CD4-positive, alpha-beta memory T cell (primary cell): ENCODE measurements at places on chromosomes 7 and 10. TPM values are rescaled to one million over a fixed set of nuclear protein-coding genes. Genes with fewer than 3 reads are reported as not detected.

GRCh38 chr7:157007470-157008066 is 2.9 kb downstream of the MNX1 start:
- DNase-seq, result no peak

DNA sequence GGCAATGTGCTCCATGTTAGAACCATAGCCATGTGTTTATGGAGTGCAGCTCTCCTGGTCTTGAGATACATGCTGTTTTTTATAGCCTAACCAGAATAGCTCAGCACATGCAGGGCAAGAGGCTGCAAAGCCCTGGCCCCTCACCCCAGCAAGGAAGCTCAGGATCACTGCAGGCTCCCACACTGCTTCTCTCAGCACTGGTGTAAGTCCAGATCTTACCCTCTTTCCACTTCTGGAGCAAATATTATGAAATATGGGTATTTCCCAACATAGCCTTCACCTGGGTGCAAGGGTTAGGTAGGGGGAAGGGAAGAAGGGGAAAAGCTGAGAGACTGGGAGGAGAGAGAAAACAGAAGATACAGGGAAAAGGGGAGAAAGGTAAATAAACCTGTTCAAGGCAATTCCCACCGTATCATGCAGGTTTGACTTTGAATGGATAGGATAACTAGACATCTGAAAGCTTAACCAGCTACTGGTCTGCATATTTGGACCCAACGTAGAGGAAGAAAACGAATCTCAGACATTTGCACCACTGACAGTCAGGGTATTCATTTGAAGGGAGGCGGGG is 19.7 kb downstream of the SKIDA1 start:
- no peak for DNase-seq

DNA sequence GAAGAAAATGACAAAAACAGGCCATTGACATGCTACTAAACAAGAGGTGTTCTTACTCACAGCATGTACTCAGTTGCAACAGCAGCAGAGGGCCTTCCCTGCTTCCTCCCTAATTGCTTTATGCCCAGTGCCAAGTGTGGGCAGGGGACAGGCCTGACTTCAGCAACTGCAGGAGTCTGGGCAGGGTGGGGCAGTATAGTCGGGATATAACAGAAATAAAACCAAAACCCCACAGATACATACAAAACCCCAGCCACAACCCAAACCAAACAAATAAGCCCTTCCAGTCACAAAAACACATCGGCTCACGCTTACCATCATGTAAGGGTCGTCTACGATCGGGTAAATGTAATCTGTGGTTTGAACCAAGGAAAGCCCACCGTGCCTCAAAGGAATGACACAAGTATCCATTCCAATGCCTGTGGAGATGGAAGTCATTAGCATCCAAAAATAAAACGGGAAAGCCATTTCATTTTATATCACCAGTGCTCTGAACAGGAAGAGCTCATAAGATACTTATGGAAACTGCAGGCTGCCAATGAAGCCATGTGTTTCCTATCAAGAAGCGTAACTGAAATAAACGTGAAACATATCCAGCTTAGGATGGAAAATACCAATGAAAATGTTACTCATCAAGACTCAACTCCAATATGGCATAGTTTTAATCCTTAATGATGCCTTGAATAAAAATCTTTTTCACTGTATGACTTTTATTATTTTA is 9.5 kb downstream of the SEPHS1 start:
- DNase-seq, result no peak

GRCh38 chr7:5564894-5565293 is 141.3 kb upstream of the TNRC18 start:
- DNase-seq, result no peak

GRCh38 chr7:19351341-19352304 is 206.4 kb upstream of the FERD3L start:
- no peak for DNase-seq

GRCh38 chr7:27173956-27174873 is at the start of gene HOXA10:
Gene HOXA10 (minus strand): TSS chr7:27174320. CDS start chr7:27174306, 14 bp downstream.
- no peak for DNase-seq

- DNase-seq, result no peak
Measured at GRCh38 chr7:156578578-156578940, 62.0 kb upstream of the RNF32 start.

DNA sequence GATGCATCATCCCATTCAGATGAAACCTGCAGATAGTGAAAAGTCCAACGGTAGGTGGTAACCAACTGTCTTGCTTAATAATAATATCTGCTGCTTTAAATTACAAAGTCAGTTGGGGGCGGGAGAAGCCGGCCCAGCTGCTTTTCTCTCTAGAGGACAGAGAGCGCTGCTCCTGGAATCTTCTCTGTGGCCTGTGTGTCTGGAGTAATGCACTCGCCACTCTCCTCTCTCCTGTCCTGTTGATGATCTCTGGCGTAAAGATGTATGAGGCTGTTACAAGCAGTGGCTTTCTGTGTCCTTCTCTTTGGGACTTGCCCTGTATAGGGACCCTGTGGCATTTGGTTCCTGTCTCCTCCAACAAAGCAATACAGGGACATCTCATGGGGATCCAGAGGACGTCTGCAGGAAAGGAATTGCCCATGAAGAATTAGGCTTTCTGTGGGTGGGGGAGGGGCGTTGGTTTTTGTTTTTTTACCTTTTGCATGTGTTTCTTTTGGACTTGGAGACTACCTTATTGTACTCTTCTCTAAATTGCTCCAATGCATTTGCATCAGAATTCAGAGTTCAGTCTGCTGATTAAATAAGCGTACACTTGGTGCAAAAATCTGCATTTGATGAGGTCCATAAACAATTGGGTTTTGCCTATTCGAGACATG is 231.6 kb downstream of the CELF2 start:
- DNase-seq, result no peak

- no peak for DNase-seq
Measured at GRCh38 chr7:133572087-133572486, 319.2 kb downstream of the EXOC4 start.

DNA sequence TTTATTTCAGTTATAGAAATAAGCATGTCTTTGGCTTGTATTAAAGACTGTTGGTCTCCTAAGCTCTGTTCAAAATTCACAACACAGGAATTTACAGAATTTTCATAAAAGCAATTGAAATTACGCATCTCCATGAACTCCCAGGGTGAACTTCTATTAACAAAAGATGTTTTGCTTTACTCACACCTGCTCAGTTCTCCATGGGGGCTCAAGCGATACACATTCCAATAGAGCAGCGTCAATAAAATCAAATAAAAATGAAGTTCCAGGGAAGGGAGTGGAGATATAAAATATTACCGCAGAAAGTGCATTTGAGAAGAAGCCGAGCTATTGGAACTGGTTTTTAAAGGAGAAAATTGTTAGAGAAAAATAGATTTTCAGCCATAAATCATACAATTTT is 41.5 kb upstream of the ZNF438 start:
- no peak for DNase-seq

DNA sequence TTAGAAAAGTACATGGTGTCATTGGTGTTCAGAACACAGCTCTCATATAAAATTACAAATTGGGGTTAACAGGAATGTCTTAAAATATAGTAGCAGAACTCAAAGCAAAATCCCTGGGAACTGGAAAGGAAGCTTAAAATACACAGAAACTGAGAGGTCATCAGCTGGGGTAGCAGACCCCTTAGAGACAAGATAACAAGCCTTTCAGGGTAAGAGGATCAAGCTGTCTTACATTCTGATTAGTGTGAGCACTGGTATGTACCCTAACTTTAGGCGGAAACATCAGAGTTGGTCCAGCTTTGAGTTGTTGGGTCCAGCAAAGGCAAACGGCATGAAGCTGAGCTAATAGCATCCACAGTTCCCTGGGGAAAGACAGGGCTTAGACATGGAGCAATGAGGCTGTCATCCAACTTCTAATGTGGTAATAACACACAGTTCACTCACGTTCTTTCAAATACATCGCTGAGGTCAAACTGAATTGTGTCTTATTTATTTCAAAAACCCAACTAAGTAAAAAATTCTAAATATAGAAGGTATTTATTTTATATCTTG is 32.6 kb downstream of the ARHGAP21 start:
- DNase-seq, result no peak

DNA sequence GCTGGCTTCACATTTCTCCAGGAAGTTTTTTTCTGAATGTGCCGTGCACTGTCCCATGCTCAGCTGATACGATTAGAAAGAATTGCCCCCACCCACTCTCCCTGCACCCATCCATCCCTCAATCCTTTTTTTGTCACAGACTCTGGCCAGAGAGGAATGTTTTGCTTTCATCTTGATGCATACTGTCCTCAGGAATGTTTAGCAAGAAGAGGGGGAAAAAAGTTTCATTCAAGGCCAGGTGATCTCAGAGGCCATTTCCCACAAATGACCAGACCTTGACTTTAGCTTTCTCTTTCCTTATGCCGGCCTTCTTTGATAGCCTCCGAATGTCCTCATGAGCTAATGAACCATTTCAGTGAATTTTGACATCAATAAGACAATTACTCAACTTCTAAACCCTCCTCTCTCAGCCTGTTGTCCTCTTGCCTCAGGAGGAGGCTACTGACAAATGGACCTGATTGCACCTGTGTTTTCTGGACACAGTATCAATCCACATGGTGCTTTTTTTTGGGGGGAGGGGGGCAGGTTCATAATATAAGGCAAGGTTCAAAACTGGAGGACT is 105.0 kb upstream of the KLF6 start:
- no peak for DNase-seq

GRCh38 chr7:131745390-131746248 is 189.2 kb upstream of the PODXL start:
- no peak for DNase-seq

- no peak for DNase-seq
Measured at GRCh38 chr10:97483506-97483905, 14.7 kb downstream of the MMS19 start.

- DNase-seq, result no peak
Measured at GRCh38 chr10:29056729-29057128, 232.1 kb upstream of the LYZL1 start.

DNA sequence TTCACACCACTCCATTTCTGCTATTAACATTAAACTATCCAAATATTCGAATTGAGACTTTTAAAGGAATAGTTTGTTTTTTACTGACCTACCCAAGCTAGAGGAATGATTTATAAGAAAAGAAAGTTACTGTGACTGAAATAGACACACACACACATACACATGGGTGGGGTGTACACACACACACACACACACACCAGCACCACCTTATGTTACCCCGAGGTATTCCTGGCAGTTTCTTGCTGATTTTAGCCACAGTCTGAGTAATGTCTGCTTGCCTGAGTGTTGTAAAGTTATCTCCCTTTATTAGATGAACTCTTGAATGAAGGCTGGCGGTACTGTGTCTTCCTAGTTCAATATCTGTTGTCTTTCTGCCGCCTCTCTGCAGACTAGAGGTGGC is 91.3 kb upstream of the PRKG1 start:
- DNase-seq, result no peak

GRCh38 chr7:76217942-76218566 is 16.4 kb downstream of the SRRM3 start:
- no peak for DNase-seq

Gene PITRM1
- 25.5 TPM for polyA plus RNA-seq

Gene NODAL
- 0.19 TPM for polyA plus RNA-seq

Gene INMT
- polyA plus RNA-seq, result 0.22 TPM

Gene FGFR2
- polyA plus RNA-seq, result not detected

Gene ADAP1
- polyA plus RNA-seq, result 7.9 TPM

Gene BICC1
- not detected for polyA plus RNA-seq

Gene SGMS1
- polyA plus RNA-seq, result 11.7 TPM

Gene PAPOLB
- not detected for polyA plus RNA-seq

Gene OPALIN
- not detected for polyA plus RNA-seq

Gene WASHC2C
- polyA plus RNA-seq, result 4.2 TPM
